ENCODE measurements at places on chromosomes 6 and 20.

- peak; percentile 82 for DNase-seq
Measured at GRCh38 chr20:4041748-4042411, 26.5 kb upstream of the RNF24 start.

DNA sequence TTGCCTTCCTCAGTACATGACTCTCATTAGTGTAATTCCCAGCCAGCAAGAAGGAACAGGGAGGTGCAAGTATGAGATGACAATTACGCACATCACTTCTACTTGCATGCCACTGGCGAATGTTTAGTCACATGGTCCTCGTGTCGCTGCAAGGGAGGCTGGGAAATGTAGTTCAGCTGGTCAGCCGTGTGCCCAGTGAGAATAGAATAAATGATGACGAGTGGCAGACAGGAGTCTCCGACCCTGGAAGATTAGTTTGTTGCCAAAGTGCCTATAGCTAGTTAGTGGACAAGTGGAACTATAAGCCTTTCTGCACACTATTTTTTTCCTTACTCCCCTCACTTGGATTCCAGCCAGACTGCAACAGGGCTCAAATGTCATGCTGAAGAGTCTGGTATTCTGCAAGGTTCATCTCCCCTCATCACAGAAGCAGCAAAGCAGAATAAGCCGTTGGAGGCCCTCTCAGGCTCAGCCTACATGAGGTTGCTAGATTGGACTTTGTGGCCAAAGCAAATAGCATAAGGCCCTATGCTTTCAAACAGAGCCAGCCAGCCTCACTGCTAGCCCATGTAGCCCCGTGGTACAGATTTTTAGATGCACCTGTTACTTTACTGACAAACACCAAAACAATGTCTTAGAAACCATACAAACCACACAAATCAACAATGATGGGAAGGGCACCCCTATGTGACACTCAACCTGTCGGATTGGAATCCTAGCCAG is 9.7 kb downstream of the LINC00237 start:
- DNase-seq, result no peak

GRCh38 chr6:23823421-23823820 is 302.6 kb upstream of the NRSN1 start:
- DNase-seq, result no peak

DNA sequence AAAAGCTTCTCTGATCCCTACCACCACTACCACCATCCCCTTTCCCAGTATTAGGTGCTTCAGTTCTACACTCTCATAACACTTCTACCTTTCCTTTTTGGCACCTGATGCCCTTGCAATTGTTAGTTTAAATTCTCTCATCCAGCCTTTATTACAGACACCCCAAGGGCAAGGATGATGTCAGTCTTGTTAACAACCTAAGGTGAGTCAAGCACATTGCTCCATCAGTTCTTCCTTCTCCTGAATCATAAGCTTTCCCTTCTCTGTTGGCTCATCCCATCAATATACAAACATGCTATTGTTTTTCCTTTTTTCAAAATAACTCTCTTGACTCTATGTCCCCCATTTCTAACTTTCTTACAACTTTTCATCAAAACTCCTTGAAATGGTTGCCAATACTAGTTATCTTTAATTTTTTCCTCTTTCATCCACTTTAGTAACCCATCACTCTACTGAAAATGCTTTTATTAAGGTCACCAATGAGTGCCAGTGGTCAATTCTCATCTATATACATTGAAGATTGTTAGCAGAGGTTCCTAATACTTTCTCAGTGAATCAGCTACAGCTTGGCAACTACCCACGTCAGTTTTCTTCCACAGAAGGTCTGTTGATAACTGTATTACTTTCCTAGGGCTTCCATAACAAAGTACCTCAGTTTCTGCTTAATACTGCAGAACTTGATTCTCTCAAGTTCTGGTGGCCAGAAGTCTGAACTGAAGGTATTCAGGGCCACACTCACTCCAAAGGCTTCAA is 97.1 kb upstream of the FLRT3 start:
- no peak for DNase-seq

GRCh38 chr6:79375635-79376337 is 141.3 kb upstream of the HMGN3 start:
- no peak for DNase-seq

DNA sequence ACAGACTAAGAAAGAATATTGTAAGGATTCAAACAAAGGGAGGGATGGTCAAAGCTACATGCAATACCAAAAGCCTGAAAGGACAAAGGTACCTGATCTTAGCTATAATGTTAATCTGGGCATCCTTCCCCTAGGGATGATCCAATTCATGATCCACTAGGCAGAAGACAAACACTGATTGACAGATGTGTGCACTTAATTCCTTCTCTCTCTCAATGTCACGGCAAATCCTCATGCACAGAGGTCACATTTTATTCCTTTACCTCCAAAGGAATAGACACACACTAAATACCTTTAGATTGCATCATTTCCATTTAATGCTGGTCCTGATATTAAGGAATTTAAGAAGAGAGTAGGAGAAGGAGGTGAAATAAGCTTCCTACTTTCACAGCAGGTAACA is 73.4 kb downstream of the ZNF133 start:
- no peak for DNase-seq

GRCh38 chr6:15327271-15327670 is 81.4 kb downstream of the JARID2 start:
- no peak for DNase-seq

GRCh38 chr6:12955956-12956355 is 239.4 kb downstream of the PHACTR1 start:
- DNase-seq, result no peak

GRCh38 chr6:34232901-34233300 is 3.8 kb upstream of the HMGA1 start:
- no peak for DNase-seq

DNA sequence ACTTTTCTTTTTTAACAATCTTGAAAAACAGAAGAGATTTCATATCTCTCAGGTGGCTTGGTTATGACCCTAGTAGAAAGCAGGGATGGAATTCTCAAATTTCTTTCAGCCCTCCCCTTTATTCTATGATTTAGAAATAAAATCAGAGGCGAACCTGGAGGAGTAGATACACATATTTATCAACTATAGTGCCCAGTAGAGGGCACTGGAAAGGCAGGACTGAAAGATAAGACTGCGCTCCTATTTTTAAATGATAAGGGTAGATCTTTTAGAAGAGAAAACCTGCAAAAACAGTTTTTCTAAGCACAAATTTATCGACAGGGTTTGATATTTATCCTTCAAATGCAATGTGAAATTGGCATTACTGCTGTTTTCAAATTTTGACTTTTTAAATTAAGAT is 1296.6 kb downstream of the EPHA7 start:
- peak; percentile 2 for DNase-seq
